ENCODE measurements at places on chromosomes 2 and 18.

DNA sequence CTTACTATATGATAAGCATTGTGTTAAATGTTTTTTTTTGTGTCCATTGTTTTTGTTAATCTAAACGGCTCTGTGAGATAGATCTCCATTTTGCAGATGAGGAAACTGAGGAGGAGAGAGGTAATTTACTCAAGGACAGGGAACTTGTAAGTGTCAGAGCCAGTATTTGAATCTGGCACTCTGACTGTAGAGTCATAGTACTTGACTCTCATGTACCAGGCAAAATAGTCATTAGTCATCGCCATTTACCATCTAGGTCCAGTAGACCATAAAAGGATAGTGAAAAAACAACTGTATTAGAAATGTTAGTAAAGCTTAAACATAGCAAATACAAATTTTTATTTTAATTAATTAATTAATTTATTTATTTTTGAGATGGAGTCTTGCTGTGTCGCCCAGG, 4.8 kb downstream of the PSMD14 start:
- DNase-seq, result no peak

- no peak for DNase-seq
Observed at GRCh38 chr2:166653185-166653813, 159.2 kb upstream of the SCN7A start.

- peak; percentile 16 for DNase-seq
Observed at GRCh38 chr2:226030369-226030768, 630.9 kb downstream of the NYAP2 start.

DNA sequence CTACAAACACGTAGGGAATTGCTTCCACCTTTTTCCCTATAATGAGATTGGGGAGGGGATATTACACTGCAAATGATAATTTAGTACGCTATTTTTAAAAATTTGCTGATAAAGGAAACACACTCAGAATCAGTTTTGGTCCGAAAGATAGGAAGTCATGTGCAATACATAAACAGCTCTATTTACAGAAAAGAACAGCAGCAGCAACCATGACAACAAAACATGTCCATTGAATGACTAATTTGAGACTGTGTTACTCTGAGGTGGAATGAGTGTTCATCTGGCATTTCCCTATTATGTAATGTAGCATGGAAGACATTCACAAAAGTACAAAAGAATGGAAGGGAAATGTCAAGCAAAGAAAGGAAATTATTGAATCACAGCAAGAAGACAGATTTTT, 337.2 kb downstream of the NBAS start:
- DNase-seq, result peak; percentile 65

GRCh38 chr2:124640221-124640750, 615.2 kb downstream of the CNTNAP5 start:
- DNase-seq, result no peak

GRCh38 chr18:21215490-21215889, 26.5 kb upstream of the GREB1L start:
- no peak for DNase-seq

DNA sequence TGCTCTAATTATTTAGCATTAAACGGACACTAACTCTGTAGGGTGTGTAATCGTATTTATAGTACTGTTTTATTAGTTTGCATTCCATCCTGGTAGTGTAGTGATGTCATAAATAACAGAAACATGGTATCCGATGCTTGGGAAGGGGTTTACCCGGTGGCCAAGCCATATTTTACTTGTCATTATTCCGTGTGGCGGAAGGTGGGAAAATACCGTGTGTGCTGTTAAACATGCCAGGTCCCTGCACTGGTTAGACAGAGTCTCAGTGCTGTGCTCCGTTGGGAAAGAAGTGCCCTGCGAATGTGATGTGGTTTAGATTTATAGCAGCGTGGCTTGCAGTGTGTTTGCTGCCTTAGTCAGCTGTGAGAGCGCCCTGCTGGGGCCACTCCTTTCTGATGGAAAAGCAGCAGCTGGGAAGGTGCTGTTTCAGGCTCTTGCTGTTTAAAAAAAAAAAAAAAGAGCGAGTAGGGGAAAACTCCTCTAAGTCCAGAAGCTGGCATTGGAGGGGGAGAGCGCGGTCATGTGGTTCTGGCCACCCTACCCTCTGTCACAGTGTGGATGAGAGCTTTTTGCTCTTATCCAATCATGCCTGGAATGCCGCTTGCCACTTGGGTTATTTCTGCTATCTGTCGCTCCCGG, 211.0 kb downstream of the NEDD4L start:
- DNase-seq, result no peak

DNA sequence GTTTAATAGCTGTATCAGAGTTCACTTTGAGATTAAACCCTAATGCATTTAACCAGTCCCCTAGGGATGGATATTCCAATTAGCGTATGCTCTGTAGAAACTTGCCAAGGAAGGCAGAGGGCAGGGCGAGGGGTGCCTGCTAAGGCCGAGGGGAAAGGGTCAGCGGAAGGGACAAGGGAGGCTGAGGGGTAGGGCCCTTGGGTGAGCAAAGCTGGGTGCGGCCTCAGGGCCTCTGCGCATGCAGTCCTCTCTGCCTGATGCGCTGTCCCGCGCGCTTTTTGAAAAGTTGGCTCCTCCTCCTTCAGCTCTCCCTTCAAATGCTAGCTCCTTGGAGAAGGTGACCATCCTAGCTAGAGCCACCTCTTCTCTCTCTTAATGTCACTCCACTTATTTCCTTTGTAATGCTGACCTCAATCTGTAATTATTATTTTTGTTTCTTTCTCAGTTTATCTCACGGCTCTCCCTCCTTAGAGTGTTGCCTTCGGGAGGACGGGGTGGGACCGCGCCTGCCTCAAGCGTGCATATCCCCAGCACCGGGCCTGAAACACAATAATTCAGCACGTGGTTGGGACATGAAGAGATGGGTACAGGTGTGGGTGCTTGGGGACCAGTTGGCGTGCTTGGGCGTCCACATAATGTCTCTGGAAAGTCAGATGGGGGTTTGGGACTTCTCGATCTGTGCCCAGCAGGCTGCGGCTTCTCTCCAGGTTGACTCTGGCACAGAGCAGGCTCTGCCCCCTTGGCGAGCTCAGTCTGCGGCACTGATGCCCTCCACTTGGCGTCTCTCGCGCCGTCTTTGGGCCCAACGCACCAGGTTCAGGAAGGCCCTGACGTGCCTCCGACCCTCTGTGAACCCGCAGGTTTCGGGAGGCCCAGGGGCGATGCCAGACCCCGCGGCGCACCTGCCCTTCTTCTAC, 10.0 kb downstream of the ZAP70 start:
- no peak for DNase-seq

GRCh38 chr2:203412546-203413331, 84.5 kb downstream of the ABI2 start:
- no peak for DNase-seq

- DNase-seq, result peak; percentile 42
Observed at GRCh38 chr2:148201075-148202004, 180.4 kb downstream of the MBD5 start.

- no peak for DNase-seq
Observed at GRCh38 chr18:37122877-37123276, 293.9 kb downstream of the KIAA1328 start.

DNA sequence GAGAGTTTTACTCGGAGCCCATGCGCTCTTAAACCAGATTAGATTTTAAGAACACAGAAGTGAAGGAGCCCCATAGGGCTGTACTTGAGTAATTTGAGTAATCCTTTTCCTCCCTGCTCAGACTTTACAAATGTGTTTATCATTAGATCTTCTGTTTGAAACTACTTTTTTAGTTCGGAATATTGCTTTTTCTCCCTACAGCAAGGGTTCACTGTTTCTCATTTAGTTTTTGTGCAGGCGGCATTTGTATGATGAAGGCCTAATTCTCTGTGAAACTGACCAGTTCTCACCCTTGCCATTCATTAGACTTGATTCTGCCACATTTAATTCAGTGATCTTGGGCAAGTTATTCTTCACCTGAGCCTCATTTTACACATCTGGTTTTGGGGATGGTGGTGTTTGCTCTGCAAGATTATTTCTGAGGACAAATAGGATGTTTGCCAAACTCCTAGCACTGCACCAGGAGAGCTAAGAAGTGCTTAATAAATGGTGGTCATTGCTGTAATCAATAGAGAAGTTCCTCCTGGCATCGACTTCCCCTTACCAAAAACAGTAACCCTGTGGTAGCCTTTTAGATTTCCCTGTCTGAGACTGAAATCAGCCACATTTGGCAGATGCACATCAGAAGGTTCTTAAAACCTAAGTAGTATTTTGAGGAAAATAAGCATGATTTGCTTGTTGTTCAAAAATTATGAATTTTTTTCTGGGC, 2.2 kb downstream of the B3GNT2 start:
- DNase-seq, result peak; percentile 29

Data from common myeloid progenitor, CD34-positive (primary cell).